Fibroblast of skin of right biceps (primary cell): ENCODE measurements at places on chromosomes 11 and 22.

DNA sequence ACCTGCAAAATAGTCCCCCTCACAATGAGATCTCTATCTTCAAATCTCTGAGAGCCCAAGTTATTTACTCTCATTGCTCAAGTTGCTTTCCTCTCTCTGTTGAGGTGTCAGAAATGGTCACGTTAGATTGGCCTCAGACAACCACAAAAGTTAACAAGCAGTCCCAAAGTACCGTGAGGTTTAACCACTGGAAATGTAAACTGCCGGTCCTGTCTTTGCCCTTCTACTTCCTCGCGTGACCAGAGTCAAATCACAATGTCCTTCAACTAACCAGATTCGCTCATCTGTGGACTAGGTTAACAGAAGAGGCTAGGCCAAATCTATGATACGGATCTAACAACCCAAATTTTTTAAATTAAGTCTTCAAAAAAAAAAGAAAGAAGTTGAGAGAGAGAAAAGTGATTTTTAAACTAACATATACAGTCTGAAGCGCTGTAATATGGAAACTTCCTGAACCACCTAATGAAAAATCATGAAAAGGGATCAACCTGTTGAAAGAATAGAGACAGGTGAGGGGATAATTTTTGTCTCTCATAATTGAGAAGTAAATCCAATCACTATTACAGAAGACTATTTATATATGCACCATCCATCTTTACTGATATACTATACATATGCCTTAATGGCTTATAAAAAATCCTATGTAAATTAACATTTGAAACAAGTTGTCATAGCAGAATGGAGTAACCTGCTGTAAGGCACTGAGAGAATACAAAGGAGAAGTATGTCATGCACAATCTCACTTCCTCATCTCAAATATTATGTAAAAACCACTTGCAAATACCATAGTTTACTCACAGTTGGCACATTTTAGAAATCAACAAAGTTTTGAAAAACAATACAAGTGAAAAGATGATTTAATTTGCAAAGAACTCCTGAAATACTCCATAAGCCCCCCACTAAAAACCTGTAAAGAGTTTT is 3.3 kb upstream of the JAML start:
- DNase-seq: no peak

DNA sequence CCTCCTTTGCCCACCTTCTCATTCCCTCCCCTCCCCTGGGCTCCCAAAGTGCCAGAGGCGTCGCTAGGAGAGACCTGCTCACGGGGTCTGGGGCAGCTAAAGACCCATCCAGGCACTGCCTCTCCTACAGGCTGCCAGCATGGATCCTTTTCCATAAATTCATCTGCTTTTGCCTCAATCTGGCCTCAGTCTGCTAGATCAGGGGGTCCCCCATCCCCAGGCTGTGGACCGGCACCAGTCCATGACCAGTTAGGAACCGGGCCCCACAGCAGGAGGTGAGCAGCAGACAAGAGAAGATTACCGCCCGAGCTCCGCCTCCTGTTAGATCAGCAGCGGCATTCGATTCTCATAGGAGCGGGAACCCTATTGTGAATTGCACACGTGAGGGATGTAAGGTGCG is 12.3 kb downstream of the LTO1 start:
- DNase-seq: no peak

DNA sequence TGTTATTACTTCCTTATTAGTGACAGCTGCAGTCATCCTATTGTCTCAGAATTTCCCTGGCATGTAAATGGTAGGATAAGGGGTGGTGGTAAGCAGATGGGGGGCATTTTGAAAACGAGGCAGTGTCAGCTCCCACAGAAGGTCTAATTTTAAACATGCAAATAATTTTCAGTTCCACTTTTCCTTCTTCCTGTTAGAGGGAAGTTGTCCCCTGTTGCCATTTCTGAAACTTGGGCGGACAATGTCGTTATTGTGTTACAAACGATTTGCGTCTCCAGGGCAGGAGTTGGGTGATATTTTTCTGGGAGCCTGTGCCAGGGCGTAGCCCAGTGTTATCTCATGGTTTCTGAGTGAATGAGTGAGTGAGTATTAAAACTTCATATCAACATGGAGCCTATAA is 7.4 kb downstream of the PTPRJ start:
- DNase-seq: no peak

DNA sequence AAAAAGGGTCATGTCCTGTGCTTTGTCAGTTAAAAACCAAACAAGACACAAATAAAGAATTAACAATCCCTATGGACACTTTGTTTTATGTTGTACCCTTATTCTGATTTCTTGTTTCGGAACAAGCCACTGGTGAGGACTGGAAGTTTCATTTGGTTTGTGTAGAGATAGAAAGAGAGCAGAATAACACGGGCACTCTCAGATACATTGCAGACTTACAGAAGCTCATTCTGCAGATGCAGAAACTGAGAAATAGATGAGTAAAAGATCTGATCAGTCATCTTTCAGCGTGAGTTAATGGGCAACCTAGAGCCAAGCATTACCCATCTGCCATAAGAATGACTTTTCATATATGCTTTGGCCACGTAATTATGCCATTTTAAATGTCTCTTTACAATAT is 407.6 kb downstream of the RAB38 start:
- no peak for DNase-seq
